ENCODE measurements at places on chromosomes 1 and 21.
A peak's percentile ranks its signal among the peaks of the same experiment; 100 is the strongest.

GRCh38 chr1:247330548-247331171 is 1.0 kb downstream of the ZNF496 start:
- no peak for DNase-seq

GRCh38 chr1:88892357-88892877 is 1.1 kb upstream of the GTF2B start:
- DNase-seq = no peak

- no peak for DNase-seq
Observed at GRCh38 chr1:226126824-226127569, 59.5 kb downstream of the ACBD3 start.

- no peak for DNase-seq
Observed at GRCh38 chr1:178034676-178035075, 59.2 kb upstream of the RASAL2 start.

- peak; percentile 95 for DNase-seq
Observed at GRCh38 chr1:167714098-167714438, 7.7 kb upstream of the MPZL1 start.

DNA sequence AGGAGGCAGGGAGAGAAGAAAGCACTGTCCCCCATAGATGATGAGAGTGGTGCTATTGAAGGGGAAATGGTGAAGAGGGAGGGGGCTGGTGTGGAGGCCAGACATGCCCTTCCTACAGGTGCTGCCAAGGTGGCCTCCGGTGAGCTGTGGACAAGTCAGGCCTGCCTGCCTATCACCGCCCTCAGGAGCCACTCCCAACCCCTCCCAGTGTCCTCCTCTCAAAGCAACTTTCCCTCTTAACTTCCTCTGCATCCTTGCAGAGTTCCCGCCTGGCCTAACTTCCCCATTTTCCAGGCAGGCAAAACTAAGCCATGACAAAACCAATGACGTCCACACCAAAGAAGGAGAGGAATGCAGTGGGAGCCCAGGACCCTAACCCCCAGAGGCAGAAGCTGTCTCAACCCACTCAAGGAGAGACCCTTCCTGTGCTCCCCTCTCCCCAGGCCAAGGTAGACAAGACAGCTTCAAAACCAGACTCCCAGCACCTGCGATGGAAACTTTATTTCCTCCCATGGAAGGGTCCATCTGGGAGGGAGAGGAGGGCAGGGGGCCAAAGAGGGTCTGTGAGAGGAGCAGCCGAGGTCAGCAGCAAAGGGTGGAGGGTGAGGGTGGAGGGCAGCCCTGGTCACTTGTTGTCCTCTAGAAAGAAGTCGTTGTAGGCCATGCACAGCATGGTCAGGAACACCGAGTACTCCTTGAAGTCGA is 1.0 kb upstream of the S100A6 start:
- peak; percentile 18 for DNase-seq

DNA sequence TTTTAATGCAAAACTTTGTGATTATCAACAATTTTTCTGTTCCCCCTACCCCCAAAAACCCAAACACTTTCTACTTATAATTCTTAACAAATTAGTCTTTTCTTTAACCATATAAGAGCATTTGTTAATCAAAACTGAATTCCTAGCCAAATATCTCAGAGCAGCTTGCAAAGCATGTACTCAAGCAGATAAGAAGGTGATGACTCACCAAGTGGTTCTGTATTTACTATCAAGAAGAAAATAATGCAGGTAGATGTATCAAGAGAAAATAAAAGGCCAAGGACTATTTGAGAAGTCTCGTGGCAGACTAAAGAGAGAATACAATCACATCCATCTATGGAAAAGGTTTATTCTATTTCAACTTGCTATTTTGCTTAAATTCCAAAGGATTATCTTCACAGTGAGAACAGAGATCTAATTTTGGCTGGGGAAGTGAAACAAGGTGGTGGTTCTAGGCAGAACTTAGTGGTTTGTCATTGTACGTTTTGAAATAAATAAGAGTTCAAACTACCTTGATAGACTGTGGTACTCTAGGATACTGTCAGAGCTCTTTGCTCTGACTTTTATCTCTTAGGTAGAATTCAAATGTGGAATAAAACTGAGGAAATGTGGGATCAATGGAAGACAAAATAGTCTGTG is 94.7 kb upstream of the NRIP1 start:
- DNase-seq = no peak

- DNase-seq = no peak
Observed at GRCh38 chr1:111963985-111964738, 25.3 kb downstream of the KCND3 start.

GRCh38 chr1:232973652-232974611 is 23.5 kb downstream of the NTPCR start:
- DNase-seq = no peak

DNA sequence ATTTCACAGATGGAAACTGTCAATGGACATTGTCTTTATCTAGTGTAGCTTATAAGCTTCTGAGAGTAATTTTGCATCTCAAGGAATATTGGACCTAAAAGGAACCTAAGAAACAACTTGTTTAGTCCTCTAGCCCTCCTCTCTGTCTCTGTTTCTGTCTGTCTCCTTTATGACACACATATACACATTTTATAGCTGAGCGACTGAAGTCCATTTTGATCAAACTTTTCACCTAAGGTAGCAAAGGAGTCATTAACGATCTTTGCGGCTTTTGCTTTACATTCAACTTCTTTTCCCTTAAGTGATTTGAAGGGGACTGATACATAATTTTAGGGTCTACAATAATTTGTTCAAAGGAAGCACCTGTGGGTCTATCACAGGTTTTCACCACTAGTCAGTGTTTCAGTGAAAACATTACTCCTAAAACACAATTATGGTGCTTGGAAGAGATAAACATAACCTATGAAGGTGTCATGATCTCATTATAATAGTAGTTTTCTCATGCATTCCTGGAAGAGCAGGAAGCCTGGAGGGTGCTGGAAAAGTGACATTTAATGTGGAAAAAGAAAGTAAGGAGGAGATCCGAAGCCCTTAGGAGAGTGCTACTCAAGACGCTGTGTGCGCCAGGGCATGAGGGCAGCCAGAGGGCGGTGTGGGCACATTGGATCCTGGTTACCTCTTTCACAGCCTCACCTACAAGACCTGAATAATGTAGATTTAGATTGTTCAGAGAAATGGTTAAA is 248.6 kb downstream of the DNM3 start:
- peak; percentile 67 for DNase-seq

DNA sequence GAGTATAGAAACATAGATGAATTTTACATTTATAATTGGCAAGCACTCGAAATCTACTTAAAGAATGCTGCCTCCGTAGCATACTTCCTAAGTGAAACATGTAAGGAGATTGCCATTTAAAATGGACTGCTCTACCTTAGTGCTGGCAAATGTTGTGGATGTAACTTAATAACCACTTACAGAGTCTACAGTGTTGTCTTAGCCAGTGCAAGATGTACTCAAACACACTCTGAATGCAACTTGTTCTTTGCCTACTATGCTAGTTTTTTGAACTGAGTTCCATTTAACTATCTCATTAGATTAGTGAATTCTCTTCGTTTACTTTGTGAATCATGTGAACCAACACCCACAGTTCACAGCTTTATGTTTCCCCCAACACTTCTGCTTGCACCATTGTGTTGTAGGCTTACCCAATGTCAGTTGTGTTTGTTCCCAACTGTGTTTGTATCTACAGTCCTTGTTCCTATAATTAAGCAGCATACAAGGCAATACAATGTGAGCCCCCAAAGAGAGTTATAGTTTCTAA is 345.5 kb upstream of the LYPLAL1 start:
- no peak for DNase-seq

- no peak for DNase-seq
Observed at GRCh38 chr1:118253053-118253915, 68.3 kb upstream of the SPAG17 start.

- peak; percentile 79 for DNase-seq
Observed at GRCh38 chr1:149917571-149918144, at the start of gene SV2A. Gene SV2A, minus strand, starts transcription at chr1:149917844. Its CDS starts 4,004 bp downstream, at chr1:149913840.

DNA sequence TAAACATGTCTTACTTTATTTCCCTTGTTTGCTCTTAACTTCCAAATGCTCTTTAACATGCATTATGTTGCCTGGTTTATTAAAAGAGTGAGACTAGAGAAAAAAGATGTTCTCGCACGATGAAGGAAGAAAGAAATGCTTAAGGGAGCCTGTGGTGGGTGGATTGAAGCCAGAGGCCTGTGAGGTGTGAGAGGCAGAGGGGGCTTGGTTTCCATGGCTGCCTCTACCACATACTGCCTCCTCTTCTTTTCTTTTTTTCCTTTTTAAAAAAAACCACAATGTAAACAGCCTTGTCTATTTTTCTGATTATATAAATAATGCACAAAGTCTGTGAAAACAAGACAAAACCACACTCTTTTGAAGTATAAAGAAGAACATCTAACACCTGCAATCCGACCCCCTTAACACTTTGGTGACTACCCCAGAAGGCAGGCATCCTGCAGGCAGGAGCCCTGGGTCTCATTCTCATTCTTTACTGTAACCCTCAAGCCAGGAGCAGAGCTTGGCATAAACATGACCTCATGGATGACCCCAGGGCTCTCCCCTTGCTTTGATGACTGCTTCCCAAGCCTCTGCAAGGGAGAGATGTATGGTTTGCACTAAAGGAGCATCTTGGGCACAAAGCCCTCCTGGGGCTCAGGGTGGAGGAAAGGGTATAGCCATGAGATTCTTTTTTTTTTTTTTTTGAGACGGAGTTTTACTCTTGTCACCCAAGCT is 10.1 kb upstream of the PARP1 start:
- DNase-seq = no peak

DNA sequence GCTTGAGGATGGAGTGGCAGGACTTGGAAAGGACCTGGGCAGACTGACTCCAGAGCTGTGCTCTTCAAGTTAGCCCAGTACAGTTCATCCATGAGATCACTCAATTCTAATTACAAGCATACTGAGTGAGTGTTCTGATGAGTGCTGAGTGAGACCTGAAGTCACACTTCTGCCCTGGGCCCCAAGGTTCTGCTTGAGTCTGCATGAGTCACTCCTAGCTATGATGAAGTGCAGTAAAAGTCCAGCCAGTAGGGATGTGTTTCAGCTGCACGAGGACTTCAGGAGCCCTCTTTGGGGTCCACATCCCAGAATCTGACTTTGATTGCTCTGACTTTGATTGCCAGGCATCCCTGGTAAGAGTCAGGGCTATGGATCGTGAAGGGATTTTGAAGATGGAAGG is 35.8 kb downstream of the PLEKHA6 start:
- DNase-seq = no peak

Data from D341Med (cell line).